Stimulated activated CD4-positive, alpha-beta T cell treated with anti-CD3 and anti-CD28 coated beads, TNF-alpha, amount 100 ng/mL, for 24 hours (primary cell): ENCODE measurements at places on chromosomes 11 and 22.
A peak's percentile ranks its signal among the peaks of the same experiment; 100 is the strongest.

DNA sequence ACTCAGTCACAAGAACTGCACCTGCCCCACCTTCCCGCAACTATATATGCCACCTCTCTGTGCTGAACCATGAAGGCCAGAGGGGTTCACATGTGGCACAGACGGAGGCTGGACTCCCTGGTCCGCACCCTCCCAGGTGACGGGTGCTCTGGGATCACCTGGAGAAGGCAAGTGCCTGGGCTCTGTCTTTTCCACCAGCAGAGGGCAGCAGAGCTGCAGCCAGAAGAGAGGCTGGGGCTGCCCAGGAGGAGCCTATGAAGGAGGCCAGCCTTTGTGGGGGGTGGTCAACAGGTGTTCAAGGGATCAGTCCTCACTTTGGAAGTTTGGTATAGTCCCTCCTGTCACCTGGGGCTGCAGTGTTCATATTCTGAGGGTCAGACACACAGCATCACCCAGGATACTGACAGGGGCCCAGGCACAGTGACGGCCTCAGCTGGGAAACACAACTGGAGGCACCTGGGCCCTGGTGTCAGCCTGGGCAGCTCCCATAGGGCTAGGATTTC is 39.2 kb upstream of the IGLL5 start:
- peak; percentile 70 for DNase-seq

- no peak for DNase-seq
These were observed 113.2 kb downstream of the FANCF start for GRCh38 chr11:22512457-22512856.

GRCh38 chr11:20444535-20444934 is 57.0 kb downstream of the PRMT3 start:
- DNase-seq: no peak

GRCh38 chr11:128938156-128938885 is 4.3 kb downstream of the TP53AIP1 start:
- DNase-seq: no peak

DNA sequence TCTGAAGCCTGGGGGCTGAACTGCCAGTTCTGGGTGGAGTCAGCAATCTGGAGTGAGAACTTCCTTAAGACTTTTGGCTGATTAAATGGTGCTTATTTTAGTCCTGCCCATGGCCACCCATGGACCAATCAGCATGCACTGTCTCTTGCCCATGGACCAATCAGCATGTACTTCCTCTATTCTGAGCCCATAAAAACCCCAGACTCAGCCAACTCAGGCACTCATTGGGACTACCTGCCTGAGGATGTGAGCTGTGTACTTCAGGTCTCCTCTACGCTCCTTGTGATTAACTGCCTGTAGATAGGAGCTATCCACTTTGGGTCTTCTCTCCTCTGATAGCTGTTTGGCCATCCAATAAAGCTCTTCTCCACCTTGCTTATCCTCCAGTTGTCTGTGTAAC is 342.3 kb upstream of the CCDC179 start:
- DNase-seq: no peak

DNA sequence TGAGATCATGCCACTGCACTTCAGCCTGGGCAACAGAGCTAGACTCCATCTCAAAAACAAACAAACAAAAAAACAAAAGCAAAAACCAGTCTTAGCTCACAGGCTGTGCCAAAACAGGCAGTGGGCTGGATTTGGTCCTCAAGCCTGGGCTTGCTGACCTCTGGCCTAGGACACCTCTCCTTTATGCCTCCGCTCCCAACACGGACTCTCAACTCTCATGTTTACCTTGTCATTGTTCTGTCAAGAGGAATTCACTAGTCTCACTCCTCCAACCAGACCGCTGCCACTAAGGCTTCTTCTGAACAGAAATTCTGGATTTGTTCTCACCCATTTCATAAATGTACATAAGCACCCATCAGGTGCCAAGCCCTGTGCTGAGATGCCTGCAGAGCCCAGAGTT is 42.6 kb downstream of the FAM83F start:
- DNase-seq: no peak

GRCh38 chr22:34111210-34111824 is 191.0 kb upstream of the LARGE1 start:
- no peak for DNase-seq

- no peak for DNase-seq
These were observed 118.1 kb upstream of the CLPB start for GRCh38 chr11:72552399-72552910.

- no peak for DNase-seq
These were observed 2.6 kb downstream of the PDE3B start for GRCh38 chr11:14645985-14646900.

DNA sequence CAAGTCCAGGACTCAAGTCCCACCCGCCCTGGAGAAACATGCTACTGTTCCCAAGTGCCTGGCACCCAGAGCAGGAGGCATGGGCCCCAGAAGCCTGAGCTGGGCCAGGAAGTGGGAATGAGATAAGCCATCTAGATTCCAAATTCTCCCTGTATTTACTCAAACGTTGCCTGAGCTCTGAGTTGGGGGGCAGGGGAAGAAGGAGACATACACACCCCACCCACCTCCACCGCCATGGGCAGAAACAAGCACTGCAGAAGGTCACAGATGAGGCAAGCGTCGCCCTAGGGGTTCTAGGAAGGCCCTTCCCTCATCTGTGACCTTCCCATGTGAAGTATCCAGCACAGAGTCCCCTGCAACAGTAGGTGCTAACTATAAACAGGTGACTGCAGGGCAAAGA is 54.0 kb downstream of the PLEKHA7 start:
- DNase-seq: no peak

- peak; percentile 72 for DNase-seq
These were observed at the start of the genes COMT and TXNRD2 for GRCh38 chr22:19941365-19942082. TSS of gene COMT (plus strand) at chr22:19941772. CDS start at chr22:19962527, 20,755 bp downstream. TSS of gene TXNRD2 (minus strand) at chr22:19941818. CDS start at chr22:19941803, 15 bp downstream.

DNA sequence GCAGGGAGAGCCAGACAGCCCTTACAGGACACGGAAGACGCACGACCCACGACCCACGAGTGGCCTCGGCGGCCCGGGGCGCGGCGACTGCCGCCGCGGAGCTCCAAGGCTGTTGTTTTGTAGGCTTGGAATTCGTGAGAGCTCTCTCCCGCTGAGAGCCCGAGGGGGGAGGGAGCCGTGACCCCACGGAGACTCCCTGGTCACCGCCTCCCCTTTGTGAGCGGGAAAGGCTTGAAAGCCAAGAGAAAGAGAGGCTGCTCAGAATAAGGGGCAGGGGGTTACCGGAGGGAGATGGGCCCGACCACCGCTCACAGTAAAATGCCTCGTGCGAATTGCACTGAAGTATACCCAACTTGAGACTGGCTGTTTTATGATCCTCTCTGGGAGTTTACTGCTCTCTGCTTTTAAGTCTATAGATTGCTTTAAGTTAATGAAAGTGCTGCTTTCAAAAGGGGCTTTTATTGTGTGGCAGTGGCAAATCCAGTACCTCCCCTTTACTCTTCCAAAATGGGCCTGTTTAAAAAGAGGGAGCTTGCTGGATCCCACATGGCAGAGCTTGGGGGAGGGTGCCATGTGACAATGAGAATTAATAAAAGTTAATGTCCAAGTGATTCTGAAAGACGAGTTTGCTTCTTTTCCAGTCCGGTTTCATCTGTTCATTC is 2.9 kb downstream of the PKNOX2 start:
- DNase-seq: no peak

DNA sequence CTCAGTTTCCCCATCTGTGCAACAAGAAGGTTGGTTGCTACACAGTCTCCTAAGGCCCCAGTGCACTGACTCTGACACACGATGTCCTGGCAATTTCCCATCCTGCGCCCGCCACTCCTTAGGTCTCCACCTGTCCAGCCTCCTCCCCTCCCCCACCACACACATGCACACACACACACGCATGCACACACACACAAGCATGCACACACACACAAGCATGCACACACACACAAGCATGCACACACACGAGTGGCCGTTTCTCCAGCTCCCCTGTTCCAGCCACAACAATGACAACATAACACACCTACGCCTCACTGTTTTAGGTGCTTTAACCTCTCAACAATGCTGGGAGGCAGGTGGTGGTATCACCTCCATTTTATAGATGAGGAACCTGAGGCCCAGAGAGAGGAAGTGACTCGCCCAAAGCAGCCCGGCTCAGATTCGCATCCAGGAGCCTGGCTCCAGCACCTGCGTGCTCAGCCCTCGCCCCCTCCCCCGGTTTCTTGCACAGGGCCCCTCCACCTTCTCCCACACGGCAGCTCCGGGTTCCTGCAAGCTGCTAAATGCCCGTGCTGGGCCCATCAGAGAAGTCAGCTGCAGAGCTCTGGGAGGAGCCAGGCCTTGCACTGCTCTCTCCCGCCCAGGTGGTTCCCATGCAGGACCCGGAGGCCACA is 13.0 kb downstream of the CYTH4 start:
- no peak for DNase-seq

DNA sequence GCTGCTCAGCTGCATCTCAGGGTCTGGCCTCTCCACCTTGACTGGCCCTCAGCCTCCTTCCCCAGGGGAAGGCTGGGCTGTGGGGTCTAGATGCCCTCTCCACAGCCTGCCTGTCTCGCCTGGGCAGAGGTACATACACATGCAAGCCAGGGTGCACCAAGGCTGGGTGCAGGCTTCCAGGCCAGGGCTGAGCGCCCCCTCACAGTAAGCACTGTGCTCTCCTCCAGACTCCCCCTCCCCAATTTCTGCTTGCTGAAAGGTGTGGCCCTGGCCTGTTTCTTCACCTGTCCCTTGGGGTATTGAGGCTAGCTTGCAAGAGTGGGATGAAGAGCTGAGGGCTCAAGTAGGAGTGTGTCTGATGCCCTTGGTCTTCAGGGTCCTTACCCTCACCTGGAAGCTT is 22.5 kb downstream of the RELT start:
- no peak for DNase-seq

DNA sequence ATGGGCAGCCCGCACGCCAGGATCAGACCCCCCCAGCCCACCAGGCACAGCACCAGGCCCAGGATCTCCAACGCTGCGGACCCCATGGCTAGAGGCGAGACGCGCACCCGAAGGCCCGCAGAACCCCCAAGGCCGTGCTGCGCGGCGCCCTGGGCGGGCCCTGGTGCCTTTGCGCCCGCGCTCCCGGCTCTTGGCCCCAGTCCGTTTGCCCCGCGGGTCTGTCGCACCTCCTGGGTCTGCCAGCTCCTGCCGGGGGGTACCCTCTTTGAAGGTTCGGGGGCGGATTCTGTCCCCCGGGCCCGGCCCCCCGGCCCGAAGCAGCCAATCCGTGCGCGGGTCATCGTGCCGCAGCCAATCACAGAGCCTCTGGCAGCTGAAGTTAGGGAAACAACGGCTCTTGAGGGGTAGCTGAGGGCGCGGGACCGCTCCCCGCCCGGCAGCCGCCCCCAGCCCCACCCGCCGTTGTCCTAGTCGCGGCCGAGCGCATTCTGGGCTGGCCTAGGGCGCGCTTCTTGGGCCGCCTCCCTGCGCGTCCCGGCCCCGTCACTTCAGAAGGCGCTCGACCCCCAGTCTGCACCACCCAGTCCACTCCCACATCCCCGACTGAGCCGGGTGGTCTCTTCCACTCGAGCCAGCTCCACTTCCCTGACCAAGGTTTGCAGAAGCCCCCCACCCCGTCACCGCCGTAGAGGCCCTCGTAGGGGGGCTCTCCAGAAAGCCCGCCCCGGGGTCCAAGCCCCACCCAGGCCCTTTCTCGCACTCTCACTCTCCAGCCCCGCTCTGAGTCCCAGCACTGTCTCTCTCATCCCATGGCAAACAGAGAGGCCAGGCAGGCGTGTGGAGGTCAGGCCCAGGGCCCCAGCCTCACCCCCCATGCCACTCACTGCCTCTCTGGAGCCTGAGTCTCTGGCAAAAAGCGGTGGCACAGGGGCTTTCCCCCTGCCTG is at the start of gene CLDN5:
Gene CLDN5, minus strand, starts transcription at position 241 of the 946 bp plus-strand sequence. Its CDS starts 155 bp downstream, at position 86.
- DNase-seq: no peak

GRCh38 chr22:39897841-39898240 is 3.0 kb upstream of the GRAP2 start:
- DNase-seq: no peak

DNA sequence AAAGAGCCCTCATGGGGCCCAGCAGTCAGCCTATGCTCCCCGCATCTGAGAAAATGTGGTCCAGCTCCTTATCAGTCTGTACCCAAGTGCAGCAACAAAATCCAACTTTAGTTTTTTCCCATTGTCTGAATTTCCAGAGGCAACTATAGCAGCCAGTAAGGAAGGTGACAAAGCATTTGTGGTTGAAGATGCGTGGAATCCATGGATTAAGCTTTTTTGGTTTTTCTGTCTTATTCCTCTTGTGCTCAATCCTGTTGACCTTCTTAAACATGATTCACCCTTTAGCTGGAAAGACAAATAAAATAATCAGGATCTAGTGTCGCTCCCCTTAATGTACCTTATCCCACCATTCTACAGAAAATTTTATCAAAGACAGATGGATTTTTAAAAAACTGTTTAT is 14.3 kb downstream of the GDPD4 start:
- no peak for DNase-seq

GRCh38 chr11:74417379-74417804 is 19.2 kb upstream of the PGM2L1 start:
- DNase-seq: no peak

- no peak for DNase-seq
These were observed 19.5 kb upstream of the MS4A8 start for GRCh38 chr11:60679879-60680278.

DNA sequence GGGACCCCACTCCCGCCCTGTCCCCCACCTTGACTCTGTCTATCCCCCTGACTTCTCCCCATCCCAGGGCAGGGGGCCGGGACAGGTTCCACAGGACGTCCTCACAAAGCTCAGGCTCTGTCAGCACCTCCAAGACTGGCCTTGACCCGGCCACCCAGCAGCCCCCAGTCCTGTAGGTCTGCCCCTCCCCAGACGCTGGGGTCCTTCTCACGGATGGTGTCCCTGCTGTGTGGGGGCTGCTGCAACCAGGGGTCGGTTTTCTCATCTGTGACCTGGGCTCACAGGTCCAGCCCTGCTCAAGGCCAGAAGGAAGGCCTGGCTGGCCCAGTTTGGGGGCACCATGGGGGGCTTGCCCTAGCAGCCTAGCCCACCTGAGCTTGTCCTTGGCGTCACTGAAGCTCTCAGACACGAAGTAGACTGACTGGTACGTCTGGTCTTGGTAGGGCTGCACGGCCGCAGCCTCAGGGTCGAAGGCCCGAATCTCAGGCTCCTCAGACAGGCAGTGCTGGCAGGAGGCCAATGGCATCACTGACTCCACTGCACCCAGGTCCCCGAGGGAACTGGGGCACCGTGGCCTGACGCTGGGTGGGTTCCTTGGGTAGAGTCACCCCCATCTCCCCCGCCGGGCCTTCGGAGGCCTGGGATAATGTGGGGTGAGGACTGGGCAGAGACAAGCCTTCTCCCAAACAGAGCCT is 4.0 kb upstream of the INS start:
- DNase-seq: no peak

GRCh38 chr11:64372802-64373597 is 14.0 kb downstream of the RPS6KA4 start:
- DNase-seq: no peak

- DNase-seq: no peak
These were observed 34.9 kb downstream of the RSPH14 start for GRCh38 chr22:23106906-23107367.
